ENCODE measurements at places on chromosomes 4 and X. TPM values are rescaled to one million over a fixed set of nuclear protein-coding genes. Genes with fewer than 3 reads are reported as not detected.

ATP2B3 gene
- 53.5 TPM for total RNA-seq

DSPP gene
- not detected for total RNA-seq

ATRX gene
- total RNA-seq: 128 TPM

OR13H1 gene
- total RNA-seq: not detected

CLGN gene
- total RNA-seq: 4.1 TPM

UGT2B7 gene
- not detected for total RNA-seq
